GM06990 (cell line): ENCODE measurements at places on chromosomes 16 and 17.

- DNase-seq: no peak
Measured at GRCh38 chr16:21250072-21250923, 16.8 kb downstream of the ANKS4B start.

DNA sequence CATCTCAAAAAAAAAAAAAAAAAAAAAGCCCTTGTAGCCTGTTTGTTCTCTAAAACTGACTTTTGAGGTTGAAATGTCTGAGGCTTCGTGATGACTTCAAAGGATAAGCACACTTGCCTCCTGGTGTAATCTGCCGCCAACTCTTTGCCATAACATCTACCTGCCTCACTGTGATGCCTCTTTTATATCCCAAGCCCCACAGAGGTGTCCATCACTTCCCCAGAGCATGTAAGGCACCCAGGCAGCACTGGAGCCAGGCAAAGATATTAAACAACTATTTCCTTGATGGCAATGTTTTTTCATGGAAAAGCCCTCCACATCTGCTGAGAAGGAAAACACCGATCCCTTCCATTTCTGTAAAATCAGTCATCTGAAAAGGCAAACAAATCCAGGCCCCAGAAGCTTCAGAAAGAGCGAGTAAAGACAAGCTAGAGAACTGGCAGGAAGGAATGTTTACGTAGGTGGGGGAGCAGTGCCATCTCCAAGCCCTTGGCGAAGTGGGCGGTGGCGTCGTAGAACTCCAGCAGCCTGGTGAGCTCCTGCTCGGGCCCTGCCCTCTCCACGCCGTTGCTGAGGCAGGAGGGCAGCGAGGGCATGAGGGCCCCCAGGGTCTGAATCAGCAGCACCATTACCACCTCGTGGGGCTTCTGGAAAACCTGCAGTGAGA lies 28.6 kb downstream of the COG7 start:
- DNase-seq: no peak

DNA sequence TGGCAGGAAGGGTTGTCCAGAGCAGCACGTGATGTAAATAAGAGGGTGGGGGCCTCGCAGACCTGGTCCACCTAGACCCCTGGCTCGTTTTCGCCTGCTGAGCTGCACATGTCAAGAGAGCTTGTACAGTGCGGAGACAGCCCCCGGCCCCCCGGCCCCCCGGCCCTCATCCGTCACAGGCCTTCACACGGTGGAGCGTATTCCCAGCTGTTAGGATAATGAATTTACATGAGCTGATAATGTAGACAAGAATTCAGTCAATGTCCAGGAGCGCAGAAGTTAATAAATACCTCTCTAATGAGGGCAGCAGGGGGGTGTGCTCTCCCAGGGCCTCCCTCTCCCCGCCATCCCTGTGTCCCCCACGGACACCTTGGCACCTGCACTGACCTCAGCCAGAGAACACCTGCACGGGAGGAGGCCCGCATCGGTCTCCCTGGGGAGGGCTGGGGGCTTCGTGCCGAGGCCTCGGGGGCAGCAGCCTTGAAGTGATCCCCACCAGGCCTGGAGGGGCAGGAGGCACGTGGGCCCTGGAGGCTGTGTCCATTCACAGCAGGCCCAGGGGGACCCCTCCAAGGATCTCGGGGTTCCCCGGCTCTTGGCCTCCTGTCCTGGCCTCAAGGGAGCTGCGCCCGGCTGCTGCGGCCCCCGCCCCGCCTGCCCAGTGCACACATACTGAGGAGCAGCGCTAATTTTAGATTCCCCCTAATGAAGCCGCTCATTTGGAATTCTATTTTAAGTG lies 14.6 kb downstream of the GSE1 start:
- DNase-seq: no peak

DNA sequence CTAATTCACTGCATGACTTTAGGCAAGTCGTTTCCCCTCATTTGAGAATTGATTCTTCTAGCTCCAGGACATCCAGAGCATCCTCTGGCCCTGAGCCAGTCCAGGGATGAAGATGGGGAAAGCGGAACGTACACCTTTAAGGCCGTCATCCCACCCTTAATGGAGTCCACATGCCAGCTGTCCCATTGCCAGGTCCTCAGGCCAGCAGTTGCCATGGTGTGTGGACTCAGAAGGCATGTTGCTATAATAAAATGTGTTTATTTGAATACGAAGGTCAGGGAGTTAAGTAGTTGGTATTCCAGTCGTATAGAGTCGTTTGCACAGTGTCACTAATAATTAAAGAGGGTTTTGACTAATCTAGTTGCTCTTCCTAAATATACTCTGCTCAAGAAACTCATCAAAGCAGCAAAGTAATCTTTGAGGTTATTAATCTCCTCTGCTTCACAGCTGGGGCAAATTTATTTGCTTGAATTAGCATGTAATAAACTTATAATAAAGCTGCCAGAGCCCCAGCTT lies 30.4 kb downstream of the CCDC182 start:
- DNase-seq: no peak

DNA sequence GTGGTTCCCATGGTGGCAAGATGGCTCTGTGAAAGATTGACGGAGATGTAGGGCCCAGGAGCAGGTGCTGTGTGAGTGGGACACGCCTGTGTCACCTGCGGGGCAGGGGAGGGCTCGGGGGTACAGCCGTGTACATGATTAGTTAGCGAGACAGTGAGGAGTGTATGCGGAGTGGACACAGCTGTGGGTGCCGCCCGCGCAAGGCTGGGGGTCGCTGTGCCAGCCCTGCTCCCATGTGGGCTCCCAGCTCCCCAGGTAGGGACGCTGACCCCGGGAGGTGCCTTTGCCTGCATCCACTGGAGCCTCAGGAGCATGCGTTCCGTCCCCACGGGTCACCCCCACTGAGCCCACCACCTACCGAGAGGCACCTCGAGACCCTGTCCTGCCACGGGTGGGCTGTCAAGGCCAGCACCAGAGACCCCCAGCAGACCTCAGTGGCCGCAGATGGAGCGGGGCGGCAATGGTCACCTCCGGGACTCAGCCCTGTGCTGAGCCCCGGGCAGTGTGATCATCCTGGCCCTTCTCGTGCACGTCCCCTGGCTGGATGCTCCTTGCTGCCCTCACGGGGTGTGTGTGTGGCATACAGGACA lies 7.4 kb downstream of the CAPN15 start:
- no peak for DNase-seq

- no peak for DNase-seq
Measured at GRCh38 chr17:61404663-61404912, 4.9 kb downstream of the TBX2 start.

DNA sequence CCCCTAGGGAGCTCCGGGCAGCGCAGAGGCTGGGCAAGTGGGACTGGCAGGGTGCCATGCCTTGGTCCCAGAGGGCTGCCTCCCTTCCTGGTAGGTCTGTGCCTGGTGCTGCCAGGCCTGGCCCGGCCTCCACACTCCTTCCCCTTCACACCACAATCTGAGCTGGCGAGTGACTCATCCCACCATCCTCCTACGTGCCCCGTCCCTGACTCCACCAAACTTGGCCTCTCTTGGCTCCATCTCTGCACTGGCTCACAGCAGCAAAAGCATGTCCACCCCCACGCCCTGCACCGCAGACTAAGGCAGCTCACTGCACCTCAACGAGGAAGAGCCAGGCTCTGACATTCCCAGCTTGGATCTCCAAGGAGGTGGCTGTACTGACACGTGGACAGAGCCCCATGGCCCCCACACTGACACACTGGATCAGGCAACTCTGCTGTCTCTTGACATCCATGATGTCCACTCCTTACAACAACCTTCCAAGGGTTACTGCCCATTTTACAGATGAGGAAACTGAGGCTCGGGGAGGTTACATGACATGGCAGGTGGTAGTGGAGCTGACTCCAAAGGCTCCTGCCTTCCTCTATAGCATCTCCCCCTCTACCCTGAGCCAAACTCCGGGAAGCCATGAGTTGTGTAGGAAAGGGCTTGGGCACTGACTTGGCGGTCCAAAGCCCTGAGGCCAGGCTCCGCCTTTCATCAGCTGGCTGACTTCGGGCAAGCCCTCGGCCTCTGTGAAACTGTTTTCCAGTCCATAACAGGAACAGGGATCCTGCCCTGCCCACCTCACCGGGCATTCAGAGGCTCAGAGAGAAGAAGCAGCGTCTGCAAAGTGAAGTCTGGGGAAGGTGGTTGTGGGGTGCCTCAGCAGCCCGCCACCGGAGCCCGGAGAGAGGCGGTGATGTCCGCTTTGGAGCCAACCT lies 20.1 kb upstream of the KRT19 start:
- DNase-seq: no peak

DNA sequence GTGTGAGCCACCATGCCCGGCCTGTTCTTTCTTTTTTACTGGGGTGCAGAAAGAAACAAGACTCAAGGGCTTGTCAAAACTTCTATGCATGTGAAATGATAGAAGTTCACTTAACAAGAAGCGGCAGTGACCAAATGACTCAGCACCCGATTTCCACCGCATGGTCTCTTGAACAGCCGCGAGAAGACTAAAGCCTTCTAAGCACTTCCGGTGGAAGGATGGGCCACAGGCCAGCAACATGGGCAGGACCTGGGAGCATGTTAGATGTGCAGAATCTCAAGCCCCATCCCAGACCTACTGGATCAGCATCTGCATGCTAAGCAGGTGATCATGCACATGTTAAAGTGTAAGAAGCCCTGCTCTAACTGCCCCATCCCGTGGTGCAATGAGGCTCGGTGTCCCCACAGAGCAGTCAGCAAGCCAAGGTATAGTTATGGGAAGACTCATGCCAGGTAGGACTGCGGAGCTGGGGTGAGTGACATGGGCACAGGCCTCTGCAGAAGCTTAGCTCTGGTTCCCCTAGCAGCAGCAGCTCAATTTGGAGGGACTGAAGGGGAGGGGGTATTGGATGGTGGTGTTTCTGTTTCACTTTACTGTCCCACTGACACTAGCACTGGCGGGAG lies 88.5 kb upstream of the HNF1B start:
- DNase-seq: peak; percentile 53
